Esophagus muscularis mucosa (tissue), 4 donors: ENCODE measurements at places on chromosomes 2 and 18.

- no peak for DNase-seq
These were observed 223.2 kb downstream of the BCL2 start for GRCh38 chr18:63096327-63096874.

GRCh38 chr18:27704736-27705361 is 472.1 kb downstream of the CDH2 start:
- no peak for DNase-seq

GRCh38 chr2:125736306-125736705 is 919.7 kb upstream of the GYPC start:
- DNase-seq = no peak

GRCh38 chr2:86185517-86186212 is 9.6 kb downstream of the IMMT start:
- no peak for DNase-seq

- no peak for DNase-seq
These were observed 167.2 kb downstream of the TRIB2 start for GRCh38 chr2:12883906-12884305.

GRCh38 chr18:79903071-79903635 is 48.3 kb downstream of the SLC66A2 start:
- no peak for DNase-seq

DNA sequence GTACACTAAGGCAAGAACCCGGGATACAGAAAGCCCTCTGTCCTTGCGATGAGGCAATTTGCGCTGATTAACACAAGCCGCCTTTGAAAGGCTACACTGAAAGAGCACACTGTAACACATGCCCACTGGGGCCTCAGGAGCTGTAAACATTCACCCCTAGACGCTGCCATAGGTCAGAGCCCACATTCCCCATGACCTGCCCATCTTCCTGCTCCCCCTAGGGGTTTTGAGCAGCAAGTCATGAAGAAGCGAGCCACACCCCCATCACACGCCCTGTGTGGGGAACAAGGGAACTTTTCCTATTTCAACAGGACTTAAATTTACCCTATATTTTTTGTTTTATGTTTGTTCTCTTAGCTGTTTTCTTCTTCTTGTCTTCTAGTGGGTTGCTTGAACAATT is 47.8 kb upstream of the SLC4A10 start:
- no peak for DNase-seq

DNA sequence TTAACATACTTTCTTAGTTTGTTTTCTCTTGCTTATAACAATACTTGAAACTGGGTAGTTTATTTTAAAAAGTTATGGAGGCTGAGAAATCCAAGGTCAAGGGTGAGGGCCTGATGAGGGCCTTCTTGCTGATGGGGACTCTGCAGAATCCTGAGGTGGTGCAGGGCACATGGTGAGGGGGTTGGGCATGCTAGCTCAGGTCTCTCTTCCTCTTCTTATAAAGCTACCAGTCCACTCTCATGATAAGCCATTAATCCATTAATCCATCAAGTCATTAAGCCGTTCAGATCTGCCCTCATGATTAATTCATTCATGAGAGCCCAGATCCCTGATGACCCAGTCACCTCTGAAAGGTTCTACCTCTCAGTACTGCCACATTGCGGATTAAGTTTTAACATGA is 21.4 kb downstream of the ALMS1 start:
- no peak for DNase-seq

- no peak for DNase-seq
These were observed 7.3 kb upstream of the CXCR4 start for GRCh38 chr2:136125236-136125635.

DNA sequence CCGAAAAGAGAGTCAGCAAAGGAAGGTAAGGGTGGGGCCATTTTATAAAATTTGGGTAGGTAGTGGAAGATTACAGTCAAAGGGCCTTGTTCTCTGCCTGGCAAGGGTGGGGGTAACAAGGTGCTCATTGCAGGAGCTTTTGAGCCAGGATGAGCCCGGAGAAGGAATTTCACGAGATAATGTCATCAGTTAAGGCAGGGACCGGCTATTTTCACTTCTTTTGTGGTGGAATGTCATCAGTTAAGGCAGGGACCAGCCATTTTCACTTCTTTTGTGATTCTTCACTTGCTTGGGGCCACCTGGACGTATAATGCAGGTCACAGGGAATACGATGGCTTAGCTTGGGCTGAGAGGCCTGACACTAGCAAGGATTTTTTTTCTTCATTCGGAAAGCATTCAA is 58.1 kb downstream of the CYP1B1 start:
- no peak for DNase-seq

- DNase-seq = no peak
These were observed 5.9 kb upstream of the TMSB10 start for GRCh38 chr2:84899304-84900204.

DNA sequence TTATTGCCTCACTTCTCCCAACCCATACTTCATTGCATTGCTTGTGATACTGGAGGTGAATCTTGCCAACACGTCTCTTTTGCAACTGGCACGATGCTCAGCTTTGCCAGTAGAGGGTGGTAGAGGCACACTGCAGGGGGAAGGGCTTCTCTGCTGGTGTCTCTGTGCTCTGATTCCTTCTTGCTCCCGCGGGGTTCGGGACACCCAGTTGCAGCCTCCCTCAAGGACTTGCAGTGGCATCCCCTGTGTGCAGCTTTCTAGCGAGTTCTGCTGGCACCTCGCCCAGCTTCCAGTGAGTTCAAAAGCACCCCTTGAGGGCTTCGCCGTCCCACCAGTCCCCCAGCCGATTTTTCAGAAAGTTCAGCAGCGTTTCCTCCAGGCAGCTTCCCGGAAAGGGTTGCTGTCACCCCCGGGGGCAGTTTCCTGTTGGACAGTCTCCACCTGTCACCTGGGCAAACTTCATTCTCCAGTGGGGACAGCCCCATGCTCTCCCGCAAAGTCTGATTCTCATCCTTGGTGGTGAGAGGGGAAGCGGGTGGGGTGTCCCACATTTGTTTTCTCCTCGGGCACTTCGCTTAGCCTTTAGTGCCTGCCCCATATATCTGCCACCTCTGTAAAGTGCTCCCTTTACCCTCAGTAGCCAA is 35.4 kb upstream of the EN1 start:
- peak; percentile 92 for DNase-seq

GRCh38 chr2:105865222-105865913 is 120.7 kb downstream of the NCK2 start:
- no peak for DNase-seq

- DNase-seq = no peak
These were observed 1315.1 kb upstream of the DDX18 start for GRCh38 chr2:116499389-116499788.

DNA sequence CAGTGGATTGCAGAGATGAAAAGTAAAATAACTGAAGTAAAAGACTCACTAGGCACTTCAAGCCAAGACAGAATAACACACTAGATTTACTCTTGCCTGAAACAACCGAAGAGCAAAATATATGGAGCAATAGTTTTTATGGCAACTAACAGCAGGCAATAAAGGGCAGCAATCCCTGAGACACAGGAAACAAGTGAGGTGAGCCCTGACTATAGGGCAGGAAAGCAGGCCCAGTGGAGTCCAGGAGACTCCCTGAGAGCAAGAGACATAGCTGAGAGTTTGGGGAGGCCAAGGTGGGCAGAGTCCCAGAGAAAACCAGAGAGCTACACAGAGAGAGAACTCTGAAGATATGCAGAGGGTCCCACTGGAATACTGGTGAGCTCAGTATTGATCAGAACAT is 18.8 kb downstream of the FARSB start:
- no peak for DNase-seq
